ENCODE measurements at places on chromosomes 16 and 17. TPM values are rescaled to one million over a fixed set of nuclear protein-coding genes. Genes with fewer than 3 reads are reported as not detected.

GRCh38 chr17:19381741-19382444 lies 3.6 kb downstream of the MAPK7 start:
- no peak for DNase-seq

- DNase-seq, result no peak
Measured at GRCh38 chr16:85204242-85205010, 92.2 kb upstream of the CIBAR2 start.

DNA sequence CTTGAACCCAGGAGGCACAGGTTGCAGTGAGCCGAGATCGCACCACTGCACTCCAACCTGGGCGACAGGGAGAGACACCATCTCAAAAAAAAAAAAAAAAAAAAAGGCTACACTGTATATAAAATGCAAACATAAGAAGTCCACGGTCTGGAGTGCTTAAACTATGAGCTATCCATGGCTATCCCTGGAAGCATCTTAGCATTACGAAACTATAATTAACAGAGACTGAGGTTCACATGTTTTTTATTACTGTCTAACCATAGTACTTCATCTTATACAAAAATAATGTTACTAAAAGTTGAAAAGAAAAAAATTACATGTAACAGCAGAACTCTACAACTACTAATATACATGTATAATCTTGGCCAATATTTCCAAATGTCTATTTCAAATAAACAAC lies 32.8 kb downstream of the HELZ start:
- no peak for DNase-seq

DNA sequence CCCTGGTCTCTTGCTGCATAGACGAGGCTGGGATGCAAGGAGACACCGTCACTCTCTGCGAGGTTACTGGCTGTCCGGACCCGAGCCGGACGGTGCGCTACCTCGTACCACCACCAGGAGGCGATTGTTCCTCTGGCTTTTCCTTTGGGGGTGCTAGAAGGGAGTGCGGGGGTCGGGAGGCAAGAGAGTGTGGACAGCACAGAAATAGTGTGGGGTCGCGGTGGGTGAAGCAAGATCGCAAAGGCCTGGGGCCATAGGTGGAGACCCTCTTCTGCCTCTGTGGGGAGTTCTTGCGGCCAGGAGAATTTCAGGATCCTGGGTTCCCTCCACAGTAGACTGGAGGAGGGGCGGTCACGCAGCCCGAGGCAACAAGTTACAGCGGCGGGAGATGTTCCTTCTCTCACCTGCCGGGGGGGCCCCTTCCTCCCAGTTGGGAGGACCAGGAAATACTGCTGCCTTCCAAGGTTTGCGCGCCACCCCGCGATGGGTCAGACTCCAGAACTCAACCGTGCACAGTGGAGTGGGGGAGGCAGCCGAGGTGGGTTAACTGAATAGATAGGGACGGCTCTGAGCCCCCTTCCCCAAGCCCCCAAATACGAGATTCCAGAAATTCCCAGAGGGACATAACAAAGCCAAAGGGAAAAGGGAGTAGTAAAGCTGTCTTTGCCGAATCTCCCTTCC lies 6.9 kb downstream of the PHOSPHO1 start:
- DNase-seq, result peak; percentile 74

GRCh38 chr17:4474093-4474492 lies 24.6 kb upstream of the SPNS2 start:
- no peak for DNase-seq

DNA sequence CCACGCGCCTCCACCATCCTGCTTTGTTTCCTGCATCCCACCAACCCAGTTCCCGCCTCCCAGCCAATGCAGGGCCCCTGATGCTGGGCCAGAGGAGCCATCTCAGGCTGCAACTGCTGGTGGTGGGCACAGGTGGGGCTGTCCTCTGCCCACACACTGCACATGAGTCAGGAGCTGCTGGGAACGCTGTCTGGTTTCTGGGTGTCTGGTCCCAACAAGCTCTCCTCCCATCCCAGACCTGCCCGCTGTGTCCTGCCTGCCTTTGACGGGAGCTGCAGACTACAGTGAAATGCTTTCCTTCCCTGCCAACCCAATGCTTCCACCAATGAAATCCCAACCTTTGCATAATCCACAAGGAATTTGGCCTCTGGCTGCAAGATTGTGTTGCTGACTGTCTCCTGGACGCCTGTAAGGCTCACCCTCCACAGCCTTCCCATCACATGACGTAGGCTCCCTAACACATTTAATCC lies 98.9 kb downstream of the N4BP1 start:
- DNase-seq, result no peak

GRCh38 chr16:50917950-50918703 lies 176.2 kb downstream of the CYLD start:
- DNase-seq, result no peak

DNA sequence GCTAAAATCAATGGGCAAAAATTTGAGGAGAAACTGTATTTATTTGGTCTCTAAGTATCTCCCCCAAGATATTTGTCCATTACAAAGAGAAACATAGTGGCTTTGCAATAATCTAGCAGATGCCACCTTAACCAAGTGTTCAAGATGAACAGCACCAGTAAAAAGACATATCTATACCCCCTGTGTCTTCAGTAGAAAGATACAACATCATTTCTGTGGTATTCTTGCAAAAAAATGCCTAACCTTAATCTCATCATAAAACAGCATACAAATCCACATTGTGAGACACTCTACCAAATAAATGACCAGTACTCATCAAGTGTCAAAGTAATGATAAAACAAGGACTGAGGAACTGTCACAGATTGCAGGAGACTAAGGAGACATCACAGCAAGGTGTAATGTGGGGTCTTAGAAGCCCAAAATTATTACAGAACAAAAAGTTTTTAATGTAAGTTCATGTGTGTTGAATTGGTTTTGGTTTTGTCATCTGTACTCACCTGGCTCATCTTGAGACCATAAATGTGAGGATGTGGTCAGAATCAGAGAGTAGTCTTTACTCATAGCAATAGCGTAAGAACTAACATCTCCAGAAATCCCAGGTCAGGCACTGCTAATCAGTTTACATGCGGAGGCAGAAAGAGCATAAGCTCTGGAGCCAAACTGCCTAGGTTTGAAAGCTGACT lies 77.2 kb downstream of the AATF start:
- no peak for DNase-seq

DNA sequence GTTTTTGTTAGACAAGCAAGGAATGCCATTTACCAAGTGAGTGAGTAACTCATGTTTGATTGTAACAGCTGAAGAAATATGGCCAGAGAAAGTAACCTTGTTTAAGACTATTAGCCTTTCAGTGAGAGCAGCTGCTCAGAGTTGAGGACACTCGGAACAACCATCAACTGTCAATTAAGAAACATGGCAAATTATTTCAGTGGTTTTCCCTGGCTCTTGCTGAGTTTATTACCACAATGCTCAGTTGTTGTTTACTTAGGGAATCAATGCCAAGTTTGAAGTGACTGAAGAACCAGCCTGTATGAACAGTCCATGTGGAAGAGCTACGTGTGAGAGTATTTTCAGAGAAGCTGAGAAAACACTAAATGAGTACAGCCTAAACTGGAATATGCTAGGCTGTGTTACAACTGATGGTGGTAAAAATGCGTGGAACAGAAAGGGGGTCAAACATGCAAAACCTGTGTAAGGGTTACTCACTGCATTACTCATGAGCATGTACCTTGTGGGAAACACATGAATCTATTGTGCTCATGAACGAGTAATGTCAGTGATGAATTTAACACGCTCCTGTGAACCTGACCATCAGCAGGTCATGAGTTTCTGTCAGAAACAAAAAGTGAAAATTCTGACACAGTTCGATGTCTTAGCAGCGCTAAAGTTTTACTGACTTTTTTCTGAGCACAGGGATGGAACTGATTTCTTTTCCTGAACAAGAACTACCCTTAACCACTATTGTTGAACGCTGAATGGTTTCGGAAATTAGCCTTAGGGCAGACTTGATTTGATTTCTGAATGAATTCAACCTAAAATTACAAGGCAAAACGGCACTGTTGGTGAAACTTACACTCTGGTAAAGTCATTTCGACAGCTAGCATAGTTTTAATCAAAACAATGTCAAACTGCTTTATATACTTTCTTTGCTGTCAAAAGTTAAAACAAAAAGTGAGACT lies 33.5 kb downstream of the GNA13 start:
- no peak for DNase-seq

- DNase-seq, result no peak
Measured at GRCh38 chr17:44280392-44280937, 12.5 kb upstream of the SLC4A1 start.

DNA sequence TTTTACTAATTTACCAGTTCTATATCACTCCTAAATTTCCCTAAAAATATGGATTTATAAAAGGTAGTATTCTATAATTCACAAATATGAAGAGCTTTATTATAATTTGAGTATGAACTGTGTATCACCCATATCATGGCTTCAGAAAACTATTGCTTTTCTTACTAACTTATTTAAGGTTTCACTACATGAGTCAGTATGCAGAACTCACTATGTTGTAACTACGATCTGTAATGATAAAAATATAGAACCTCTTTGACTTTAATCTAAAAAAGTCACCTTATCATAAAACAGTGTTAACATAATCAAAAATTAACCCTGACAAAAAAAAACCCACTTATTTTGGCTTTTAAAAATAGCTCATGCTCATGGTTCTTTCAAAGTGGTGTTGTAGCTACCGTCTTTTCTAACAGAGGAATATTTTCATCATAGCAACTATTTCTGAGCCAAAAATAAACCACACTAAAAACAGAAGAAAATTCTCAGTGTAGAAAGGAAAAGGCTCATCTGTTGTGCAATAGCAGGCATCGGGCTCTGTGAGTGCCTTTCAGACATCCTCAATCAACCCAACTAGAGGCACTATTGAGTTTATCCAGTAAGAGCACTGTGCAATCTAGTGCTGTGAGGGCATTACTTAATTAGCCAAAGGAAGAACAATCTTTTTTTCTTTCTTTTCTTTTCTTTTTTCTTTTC lies 42.1 kb downstream of the ITGAM start:
- peak; percentile 13 for DNase-seq

DNA sequence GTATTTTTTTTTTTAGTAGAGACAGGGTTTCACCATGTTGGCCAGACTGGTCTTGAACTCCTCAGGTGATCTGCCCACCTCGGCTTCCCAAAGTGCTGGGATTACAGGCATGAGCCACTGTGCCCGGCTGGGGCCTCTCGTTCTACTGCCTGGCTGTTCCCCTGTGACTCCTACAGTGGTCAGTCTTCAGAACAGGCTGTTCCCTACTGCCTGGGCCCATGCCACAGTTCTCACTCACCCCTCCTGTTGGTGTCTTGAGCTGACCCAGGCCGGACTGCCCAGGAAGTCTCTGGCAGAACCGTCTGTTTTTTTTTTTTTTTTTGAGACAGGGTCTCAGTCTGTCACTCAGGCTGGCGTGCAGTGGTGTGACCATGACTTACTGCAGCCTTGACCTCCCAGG lies 3.3 kb downstream of the CDK3 start:
- DNase-seq, result no peak

- DNase-seq, result no peak
Measured at GRCh38 chr17:59439262-59439661, 107.8 kb downstream of the YPEL2 start.

DNA sequence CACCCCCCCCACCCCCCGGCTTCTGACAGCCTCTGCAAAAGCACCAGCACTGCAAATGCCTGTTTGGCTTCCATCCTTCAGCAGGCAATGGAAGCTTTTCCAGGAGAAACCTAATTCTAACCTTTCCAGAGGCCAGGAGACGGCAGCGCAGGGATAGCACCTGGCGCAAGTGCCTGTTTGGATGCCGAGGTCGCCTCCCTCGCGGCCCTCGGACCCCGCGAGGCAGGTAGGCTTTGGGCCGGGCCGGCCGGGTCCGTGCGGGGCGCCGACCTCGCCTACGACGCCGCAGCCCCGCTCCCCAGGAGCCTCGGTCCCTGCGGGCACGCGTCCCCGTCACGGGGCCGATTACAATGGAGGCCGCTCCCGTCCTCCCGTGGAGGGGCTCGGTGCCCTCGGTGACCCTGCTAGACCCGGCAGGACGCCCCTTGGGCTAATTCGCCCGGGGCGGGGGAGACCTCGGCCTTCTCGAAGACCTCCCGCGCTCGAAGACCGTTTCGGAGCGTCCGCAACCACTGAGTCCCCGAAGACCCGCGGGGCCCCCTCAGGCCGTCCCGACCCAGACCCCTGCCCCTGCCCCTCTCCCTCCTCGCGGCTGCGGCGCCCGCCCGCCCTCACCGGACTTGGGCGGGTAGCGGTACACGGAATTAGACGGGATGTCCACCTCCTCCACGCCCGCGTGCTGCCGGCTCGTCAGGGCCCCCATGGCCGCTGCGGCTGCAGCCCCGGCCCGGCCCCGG lies 587 bp downstream of the RNF157 start:
- DNase-seq, result peak; percentile 44

DNA sequence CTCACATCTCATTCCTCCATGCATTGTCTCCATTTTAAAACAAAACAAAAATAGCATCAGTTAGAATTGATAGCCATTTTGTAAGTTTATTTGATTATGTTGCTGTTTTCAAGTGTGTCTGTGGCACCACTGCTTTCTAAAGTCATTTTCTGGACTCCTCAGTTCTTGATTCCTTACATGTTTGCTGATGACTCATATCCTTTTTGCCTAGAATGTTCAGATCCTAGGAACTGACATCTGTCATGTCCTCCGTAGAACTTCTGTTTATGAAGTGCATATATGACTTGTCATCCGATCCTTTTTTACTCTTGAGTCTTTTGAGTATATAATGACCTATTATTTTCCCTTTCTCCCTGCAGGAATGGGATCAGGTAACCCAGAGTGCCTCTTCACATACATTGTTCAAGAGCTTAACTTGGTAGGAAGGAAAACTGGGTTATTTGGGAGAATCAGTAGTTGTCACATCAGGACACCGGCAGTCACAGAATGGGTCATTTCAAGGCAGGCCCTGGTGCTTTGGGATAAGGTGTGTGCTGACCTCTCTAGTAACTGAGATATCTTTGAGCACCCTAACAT lies 69.2 kb downstream of the MAP2K4 start:
- no peak for DNase-seq

DNA sequence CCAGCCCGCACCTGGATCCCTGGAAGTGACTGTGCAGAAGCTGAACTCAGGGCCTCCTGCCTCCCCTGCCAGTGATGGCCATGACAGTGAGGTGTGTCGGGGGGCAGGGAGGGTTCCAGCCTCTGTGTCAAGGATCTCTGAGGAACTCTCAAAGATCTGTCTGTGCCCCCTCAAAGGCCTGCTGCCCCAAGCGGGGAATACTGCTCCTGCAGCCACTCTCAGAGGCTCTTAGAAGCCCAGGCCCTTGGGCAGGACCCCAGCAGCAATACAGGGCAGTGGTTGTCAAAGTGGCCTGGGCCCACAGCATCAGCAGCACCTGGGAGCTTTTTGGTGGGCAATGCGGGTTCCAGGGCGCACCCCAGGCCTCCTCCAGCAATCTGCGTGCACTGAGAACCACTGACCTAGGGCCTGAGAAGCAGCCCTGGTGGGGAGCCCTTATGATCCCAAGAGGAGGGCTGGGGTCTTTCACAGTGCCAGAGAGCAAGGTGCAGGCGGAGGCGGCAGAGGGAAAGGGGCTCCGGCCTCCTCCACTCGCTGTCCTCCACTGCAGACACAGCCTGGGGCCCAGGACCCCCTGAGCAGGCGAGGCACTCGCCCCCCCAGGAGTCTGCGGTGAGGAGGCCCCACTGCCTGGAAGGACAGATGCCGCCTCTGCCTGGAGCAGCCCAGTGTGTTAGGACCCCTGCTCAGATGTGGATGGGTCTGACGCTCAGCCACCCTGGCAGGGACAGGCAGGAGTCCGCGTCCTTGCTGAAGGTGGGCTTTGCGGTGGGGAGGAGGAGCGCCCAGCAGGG lies 42.1 kb downstream of the ENGASE start:
- DNase-seq, result peak; percentile 37

- DNase-seq, result no peak
Measured at GRCh38 chr16:6836766-6837165, 495.9 kb upstream of the RBFOX1 start.

Gene PRR35
- polyA plus RNA-seq, result 0.24 TPM

Gene KCNJ2
- polyA plus RNA-seq, result not detected

Gene HCRT
- polyA plus RNA-seq, result not detected

Gene TEKT3
- polyA plus RNA-seq, result 0.34 TPM

Gene WSCD1
- polyA plus RNA-seq, result not detected

Gene TPSAB1
- not detected for polyA plus RNA-seq

Gene LRRC75A
- polyA plus RNA-seq, result 0.05 TPM
